ENCODE measurements at places on chromosomes 11 and 22.
A peak's percentile ranks its signal among the peaks of the same experiment; 100 is the strongest.

- H3K36me3 ChIP-seq: no peaks in the 10 kb centered on the region
- peaks cover 4% of the 10 kb centered on the region for H3K4me1 ChIP-seq
- no peak overlapping the region for H3K27ac ChIP-seq
- peaks cover 10% of the 10 kb centered on the region for H3K27me3 ChIP-seq
- no peak overlapping the region for H3K4me3 ChIP-seq
- no peak for DNase-seq
Measured at GRCh38 chr11:112553205-112553731, 292.6 kb upstream of the PLET1 start.

- H3K27me3 ChIP-seq: no peaks in the 10 kb centered on the region
- no peaks in the 10 kb centered on the region for H3K4me1 ChIP-seq
- H3K36me3 ChIP-seq: no peaks in the 10 kb centered on the region
- H3K4me3 ChIP-seq: no peak overlapping the region
Measured at GRCh38 chr11:110367571-110367970, 62.2 kb upstream of the FDX1 start.

- no peak overlapping the region for H3K27ac ChIP-seq
- no peak overlapping the region for H3K4me3 ChIP-seq
- H3K36me3 ChIP-seq: no peaks in the 10 kb centered on the region
- no peak for DNase-seq
- peaks cover 4% of the 10 kb centered on the region for H3K4me1 ChIP-seq
- no peaks in the 10 kb centered on the region for H3K27me3 ChIP-seq
Measured at GRCh38 chr11:111384494-111384893, 5.4 kb upstream of the POU2AF1 start.

- H3K36me3 ChIP-seq: peaks cover 4% of the 10 kb centered on the region
- H3K27ac ChIP-seq: no peak overlapping the region
- H3K4me3 ChIP-seq: no peak overlapping the region
Measured at GRCh38 chr11:134228625-134229024, 4.2 kb downstream of the VPS26B start.

DNA sequence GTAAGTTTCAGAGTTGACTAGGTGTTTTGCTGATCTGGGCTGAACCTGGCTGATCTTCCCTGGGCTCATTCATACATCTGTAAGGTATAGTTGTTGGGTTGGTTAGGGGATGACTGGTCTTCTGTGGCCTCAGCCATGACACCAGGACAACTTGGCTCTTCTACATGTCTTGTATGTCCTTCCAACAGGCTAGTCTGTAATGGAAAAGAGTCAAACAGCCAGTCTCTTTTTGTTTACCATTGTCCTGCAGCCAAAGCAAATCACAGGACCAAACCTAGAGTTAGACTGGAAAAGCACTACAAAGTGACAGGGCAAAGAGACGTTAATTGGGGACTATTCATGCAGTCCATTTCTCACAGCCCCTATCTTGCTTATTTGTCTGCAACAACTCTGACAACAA, 17.8 kb downstream of the SERPING1 start:
- H3K36me3 ChIP-seq: no peaks in the 10 kb centered on the region
- no peak overlapping the region for H3K4me3 ChIP-seq
- no peak for DNase-seq
- no peak overlapping the region for H3K27ac ChIP-seq
- H3K27me3 ChIP-seq: peaks cover 8% of the 10 kb centered on the region

GRCh38 chr11:57406337-57406904, 16.0 kb upstream of the PRG2 start:
- H3K27me3 ChIP-seq: no peaks in the 10 kb centered on the region
- H3K4me1 ChIP-seq: peaks cover 3% of the 10 kb centered on the region
- H3K36me3 ChIP-seq: peaks cover 9% of the 10 kb centered on the region

DNA sequence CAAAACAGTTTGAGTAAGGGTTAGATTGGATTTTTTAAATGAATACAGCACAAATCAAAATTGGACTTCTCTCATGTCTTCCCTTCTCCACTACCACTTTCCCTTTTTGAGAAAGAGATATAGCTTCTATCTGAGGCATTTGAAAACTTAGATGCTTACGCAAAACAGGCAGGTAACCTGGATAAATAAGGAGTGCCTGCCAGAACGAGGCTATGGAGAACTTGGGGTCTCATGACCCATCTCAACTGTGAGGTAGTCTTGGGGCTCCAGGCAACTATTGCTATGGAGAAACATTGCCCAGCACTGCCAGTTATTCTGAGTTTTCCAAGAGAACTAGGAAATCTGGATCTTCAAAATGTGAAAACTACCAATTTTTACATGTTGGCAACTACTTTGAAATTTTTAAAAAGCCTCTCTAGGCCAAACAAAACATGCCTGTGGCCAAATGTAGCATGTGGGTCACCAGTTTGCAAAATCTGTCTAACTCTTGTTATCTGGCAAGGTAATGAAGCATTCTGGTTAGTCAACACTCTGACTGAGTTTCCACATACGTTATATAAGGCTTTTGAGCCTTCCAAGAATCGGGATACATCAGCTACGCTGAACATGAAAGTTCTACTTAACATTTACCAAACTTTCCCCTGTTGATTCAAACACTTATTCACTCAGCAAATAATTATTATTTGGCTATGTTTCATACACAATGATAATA, 752.7 kb downstream of the KCNA4 start:
- no peak overlapping the region for H3K4me3 ChIP-seq
- no peaks in the 10 kb centered on the region for H3K27me3 ChIP-seq
- H3K27ac ChIP-seq: no peak overlapping the region
- H3K36me3 ChIP-seq: no peaks in the 10 kb centered on the region
- H3K4me1 ChIP-seq: no peaks in the 10 kb centered on the region

DNA sequence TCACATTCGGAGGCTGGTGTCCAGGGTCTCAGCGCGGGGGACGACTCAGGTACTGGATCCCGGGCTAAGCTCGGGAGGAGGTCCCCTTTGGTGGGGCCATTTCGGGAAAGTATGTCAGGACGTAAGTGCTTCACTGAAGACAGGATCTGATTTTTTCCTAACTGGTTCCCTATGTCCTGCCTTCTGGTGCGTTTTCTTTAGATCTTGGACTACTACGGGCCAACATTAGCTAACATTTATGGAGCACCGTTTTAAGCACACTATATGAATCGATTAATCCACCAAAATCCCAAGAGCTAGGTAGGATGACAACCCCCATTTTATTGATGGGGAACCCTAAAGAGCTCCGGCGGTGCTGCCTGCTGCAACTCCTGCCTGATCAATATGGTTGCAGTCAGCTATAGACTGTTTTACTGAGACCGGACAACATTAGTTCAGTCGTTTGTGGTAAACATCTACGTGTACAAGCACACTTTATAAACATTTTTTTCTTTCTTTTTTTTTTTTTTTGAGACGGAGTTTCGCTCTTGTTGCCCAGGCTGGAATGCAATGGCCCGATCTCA, 17.0 kb upstream of the WDR74 start:
- no peak for DNase-seq
- peak overlapping the region; percentile 100 for H3K4me3 ChIP-seq
- peaks cover 32% of the 10 kb centered on the region for H3K4me1 ChIP-seq
- H3K27ac ChIP-seq: peak overlapping the region; percentile 62
- H3K27me3 ChIP-seq: no peaks in the 10 kb centered on the region

DNA sequence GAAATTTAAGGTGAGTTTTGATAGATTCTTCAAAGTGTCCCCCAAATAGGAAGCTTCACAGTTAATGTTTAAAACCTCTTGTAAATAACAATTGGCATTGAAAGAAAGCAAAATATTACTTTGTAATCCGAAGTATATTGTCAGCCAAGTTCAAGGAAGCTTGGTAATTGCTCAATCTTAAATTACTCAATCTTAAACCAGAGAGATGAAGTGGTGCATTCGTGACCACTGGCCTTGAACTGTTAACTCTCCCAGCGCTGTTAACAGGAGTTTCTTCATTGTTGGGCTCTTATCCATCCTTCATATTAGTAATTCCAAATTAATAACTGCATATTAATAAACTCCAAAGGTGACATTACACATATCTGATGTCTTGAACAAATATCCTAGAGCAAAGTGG, 20.6 kb upstream of the FDX1 start:
- no peaks in the 10 kb centered on the region for H3K27me3 ChIP-seq
- no peaks in the 10 kb centered on the region for H3K4me1 ChIP-seq
- no peak overlapping the region for H3K4me3 ChIP-seq
- no peaks in the 10 kb centered on the region for H3K36me3 ChIP-seq
- no peak for DNase-seq
- H3K27ac ChIP-seq: no peak overlapping the region

- H3K27me3 ChIP-seq: peaks cover 3% of the 10 kb centered on the region
- no peaks in the 10 kb centered on the region for H3K4me1 ChIP-seq
- H3K4me3 ChIP-seq: no peak overlapping the region
Measured at GRCh38 chr11:88535916-88536547, 198.5 kb upstream of the CTSC start.

DNA sequence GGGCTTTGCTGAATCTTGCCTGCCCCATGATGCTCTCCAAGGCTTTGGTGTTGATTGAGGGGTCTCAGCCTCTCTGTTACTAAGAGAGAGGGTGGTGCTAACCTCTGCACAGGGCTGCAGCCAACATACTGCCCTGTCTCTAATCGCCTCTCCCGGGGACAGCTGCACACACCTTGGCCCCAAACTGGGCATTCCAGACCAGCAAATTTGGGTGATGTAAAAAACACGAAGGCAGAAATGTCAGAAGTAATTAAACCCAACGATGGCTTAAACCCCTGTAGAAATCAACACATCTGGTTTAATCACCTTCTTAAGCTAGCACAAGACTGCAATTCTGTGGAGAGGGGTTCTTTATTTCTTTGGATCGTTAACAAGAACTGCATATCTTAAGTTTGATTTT, 116.5 kb downstream of the FEZ1 start:
- H3K27me3 ChIP-seq: peaks cover 34% of the 10 kb centered on the region
- H3K27ac ChIP-seq: no peak overlapping the region
- no peak overlapping the region for H3K4me3 ChIP-seq
- no peaks in the 10 kb centered on the region for H3K36me3 ChIP-seq

GRCh38 chr11:86760577-86760976, 39.8 kb upstream of the PRSS23 start:
- H3K27ac ChIP-seq: no peak overlapping the region
- H3K4me3 ChIP-seq: no peak overlapping the region
- H3K4me1 ChIP-seq: no peaks in the 10 kb centered on the region
- H3K36me3 ChIP-seq: no peaks in the 10 kb centered on the region
- DNase-seq: no peak
- no peaks in the 10 kb centered on the region for H3K27me3 ChIP-seq

DNA sequence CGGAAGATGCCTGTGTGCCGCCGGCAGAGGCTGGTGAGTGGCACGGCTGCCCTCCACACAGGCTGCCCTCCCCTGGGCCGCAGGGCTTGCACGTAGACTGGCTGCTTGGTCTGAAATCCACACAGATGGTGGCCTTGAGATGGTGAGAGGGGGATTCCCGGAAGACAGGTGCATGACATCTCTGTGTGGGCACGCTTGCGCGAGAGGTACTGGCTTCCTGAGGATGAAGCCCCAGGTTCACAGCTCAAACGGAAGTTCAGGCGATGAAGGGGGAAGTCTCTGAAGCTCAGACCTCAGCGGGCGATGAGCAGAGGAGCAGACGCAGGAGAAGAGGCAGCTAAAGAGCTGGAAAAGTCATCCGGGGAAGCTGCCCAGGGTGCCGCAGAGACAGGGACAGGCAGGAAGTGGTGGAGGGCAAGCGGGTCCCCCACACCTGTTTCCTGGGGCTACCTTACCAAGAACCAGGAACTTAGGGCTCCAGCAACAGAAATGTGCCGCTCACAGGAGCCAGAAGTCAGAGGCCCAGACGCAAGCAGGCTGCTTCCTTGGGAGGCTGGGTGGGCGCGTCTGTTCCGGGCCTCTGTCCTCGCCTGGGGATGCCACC, 7.2 kb downstream of the CRELD2 start:
- peak overlapping the region; percentile 34 for H3K4me3 ChIP-seq
- peaks cover 10% of the 10 kb centered on the region for H3K36me3 ChIP-seq
- peak overlapping the region; percentile 90 for H3K27ac ChIP-seq

- peak overlapping the region; percentile 87 for H3K27ac ChIP-seq
- no peak for DNase-seq
- H3K36me3 ChIP-seq: no peaks in the 10 kb centered on the region
- peaks cover 83% of the 10 kb centered on the region for H3K4me1 ChIP-seq
- no peak overlapping the region for H3K4me3 ChIP-seq
Measured at GRCh38 chr22:39913886-39914285, 13.0 kb downstream of the GRAP2 start.

- H3K4me1 ChIP-seq: no peaks in the 10 kb centered on the region
- no peaks in the 10 kb centered on the region for H3K36me3 ChIP-seq
- peaks cover 7% of the 10 kb centered on the region for H3K27me3 ChIP-seq
- H3K4me3 ChIP-seq: no peak overlapping the region
Measured at GRCh38 chr11:61645179-61645868, 34.9 kb upstream of the DAGLA start.

GRCh38 chr22:50471197-50471847, 3.5 kb downstream of the SBF1 start:
- peak overlapping the region; percentile 82 for H3K27ac ChIP-seq
- H3K27me3 ChIP-seq: no peaks in the 10 kb centered on the region
- DNase-seq: no peak

- H3K4me1 ChIP-seq: no peaks in the 10 kb centered on the region
- no peak overlapping the region for H3K27ac ChIP-seq
- H3K27me3 ChIP-seq: peaks cover 2% of the 10 kb centered on the region
Measured at GRCh38 chr11:92960886-92961285, 8.6 kb upstream of the MTNR1B start.

DNA sequence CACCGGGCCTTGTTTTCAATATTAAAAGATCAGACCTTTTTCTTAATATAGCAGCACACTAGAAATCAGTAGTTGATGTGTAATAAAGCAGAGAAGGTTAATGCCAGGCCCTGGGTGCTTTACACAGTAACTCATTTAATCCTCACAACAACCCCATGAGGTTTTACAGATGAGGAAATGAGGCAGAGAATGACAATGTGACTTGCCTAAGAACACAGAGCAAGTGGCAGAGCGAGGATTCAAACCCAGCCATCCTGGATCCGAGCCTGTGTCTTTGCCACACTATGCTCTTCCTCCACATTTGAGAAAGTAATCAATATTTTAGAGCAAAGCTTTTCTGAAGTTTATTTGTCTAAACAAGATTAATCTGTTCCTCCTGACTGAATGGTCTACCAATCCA, 7.2 kb downstream of the JAML start:
- peaks cover 4% of the 10 kb centered on the region for H3K36me3 ChIP-seq
- H3K27ac ChIP-seq: peak overlapping the region; percentile 76
- H3K4me1 ChIP-seq: peaks cover 58% of the 10 kb centered on the region
- H3K27me3 ChIP-seq: no peaks in the 10 kb centered on the region
- no peak for DNase-seq
- no peak overlapping the region for H3K4me3 ChIP-seq

DNA sequence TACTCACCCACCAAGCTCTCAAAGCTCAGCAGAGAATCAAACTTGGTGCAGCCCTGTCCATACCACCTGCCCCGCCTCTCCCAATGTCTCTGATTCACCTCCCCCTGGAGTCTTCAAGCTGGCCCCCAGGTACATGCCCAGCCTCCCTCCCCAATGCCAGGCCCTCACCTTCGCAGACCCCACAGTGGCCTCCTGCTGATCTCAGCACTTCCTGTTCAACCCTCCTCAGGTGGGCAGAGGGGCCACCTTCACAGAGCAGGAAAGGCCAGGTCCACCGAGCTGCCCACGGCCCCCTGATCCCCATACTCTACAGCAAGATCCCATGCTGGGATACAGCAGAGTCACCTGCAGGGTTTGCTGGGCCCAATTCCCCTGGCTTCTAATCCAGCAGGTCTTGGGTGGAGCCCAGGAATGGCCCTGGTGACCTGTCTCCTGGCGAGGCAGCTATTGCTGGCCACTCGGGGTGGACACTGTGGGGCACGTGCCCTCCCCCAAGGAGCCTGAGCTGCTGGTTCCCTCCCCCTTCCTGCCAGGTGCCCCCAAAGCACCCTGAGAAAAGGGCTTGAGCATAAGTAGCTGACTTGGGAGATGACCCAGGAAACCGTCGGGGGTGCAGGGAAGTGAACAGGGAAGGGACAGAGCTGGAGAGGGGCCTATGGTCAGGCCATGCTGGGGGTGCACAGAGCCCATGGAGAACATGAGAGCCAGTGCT, 150.7 kb downstream of the BRD1 start:
- DNase-seq: no peak
- H3K4me3 ChIP-seq: no peak overlapping the region
- H3K4me1 ChIP-seq: no peaks in the 10 kb centered on the region
- H3K36me3 ChIP-seq: no peaks in the 10 kb centered on the region
